ENCODE measurements at places on chromosomes 1 and 21. TPM values are rescaled to one million over a fixed set of nuclear protein-coding genes. Genes with fewer than 3 reads are reported as not detected.

DNAJB4 gene
- polyA plus RNA-seq = 11.7 TPM

GRCh38 chr21:16262091-16262490 lies 532.3 kb downstream of the USP25 start:
- no peak overlapping the region for H3K27ac ChIP-seq
- no peak overlapping the region for H3K4me3 ChIP-seq
- no peak for DNase-seq
- no peaks in the 10 kb centered on the region for H3K36me3 ChIP-seq
- H3K27me3 ChIP-seq = no peaks in the 10 kb centered on the region

GRCh38 chr1:145972580-145972979 lies 8.1 kb downstream of the POLR3GL start:
- peaks cover 5% of the 10 kb centered on the region for H3K36me3 ChIP-seq
- H3K4me3 ChIP-seq = no peak overlapping the region
- no peak overlapping the region for H3K27ac ChIP-seq

DNA sequence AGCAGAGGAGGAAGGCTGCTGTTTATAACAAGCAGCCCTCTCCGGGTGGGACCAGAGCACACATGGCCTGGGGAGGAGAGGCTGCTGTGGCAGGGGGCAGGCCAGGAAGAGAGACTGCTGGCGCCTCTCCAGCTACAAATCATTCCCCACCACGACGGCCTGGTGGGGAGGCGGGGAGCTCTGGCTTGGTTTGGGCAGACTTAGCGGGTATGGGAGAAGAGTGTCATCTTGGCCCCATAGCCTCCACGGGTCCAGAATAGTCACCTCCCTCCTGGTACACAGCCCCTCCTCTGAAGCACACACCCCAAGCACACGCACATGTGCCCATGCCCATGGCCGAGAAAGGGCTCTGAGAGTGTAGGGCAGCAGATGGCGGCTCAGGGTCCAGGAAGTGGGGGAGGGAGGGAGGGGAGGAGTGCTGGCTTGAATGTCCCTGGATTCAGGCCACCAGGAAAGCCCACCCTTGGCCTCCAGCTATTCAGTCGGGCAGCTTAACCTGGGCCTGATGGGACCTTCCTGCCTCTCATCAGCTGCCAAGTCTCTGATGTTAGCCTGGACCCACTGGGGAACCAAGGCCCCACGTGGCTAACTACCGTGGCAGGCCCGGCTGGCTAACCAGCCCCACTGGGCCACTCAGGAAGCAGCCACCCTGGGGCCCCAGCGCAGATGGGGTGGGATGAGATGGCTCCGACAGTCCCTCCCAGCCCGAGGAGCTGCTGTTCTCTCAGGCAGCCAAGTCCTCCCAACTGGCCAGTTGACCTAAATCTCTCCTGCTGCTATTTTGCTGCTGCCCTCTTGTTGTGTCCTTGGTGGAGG lies 10.9 kb downstream of the LRP8 start:
- peak; percentile 78 for DNase-seq
- no peak overlapping the region for H3K27ac ChIP-seq
- H3K4me1 ChIP-seq = peaks cover 22% of the 10 kb centered on the region
- H3K4me3 ChIP-seq = no peak overlapping the region

DNA sequence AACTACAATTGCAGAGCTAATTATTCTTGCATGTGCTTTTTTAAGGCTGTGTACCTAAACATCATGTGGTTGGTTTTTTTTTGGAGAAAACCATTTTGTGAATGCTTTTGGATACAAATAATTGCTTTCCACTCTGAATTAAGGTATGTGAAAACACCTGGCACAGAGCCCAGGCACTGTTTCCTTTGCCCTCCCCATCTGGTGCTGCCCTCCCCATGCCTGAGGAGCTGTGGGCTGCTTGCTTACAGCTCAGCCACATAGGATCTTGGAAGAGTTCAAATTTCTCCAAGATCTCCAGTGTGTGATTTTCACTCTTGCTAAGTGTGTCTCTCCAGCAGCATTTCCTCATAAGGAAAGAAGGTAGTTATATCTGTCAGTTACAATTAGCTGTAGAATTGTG lies 27.8 kb downstream of the DNM3 start:
- no peak overlapping the region for H3K4me3 ChIP-seq
- H3K4me1 ChIP-seq = no peaks in the 10 kb centered on the region
- H3K27me3 ChIP-seq = no peaks in the 10 kb centered on the region
- no peak for DNase-seq
- no peak overlapping the region for H3K27ac ChIP-seq
- no peaks in the 10 kb centered on the region for H3K36me3 ChIP-seq

INSRR gene
- polyA plus RNA-seq = not detected
